GM12864 (cell line): ENCODE measurements at places on chromosomes 7 and 10.

DNA sequence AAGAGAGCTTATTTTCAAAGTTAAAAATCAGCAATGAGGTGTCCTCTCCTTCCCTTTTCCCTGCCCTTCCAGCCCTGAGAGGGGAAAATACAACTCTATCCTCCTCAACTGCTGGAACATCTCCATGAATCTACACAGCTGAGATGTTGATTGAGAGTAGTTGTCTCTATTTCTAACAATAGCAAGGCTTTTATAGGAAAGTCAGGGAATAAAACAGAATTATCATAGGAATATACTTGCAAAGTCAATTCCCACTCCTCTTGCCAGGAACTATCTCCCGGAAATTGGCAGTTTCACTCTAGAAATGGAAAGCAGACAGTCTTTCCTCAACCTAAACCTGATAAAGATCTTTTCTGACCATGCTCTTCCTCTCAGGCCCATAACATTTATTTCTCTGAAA lies 8.8 kb downstream of the HGF start:
- no peak for DNase-seq

DNA sequence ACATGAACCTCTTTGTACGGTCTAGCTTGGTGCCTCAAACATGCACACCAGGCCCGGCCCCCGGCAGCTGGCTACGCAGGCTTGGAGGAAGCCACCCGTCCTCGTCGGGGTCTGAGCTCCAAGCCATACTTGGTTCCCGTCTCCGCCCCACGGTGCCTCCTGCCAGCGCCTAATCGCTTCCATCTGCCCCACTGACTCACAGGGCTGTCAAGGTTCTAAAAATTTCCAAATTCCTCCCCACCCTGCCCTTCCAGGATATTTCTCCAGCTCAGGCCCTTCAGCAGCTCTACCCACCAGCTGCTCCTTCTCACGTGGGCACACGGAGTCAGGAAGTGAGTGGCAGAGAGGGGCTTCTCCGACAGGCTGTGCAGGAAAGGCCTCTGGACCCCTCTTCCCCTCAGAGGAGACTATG lies 38.8 kb downstream of the TMEM270 start:
- DNase-seq: no peak

- no peak for DNase-seq
These were observed 22.2 kb downstream of the CDNF start for GRCh38 chr10:14815681-14816080.

- no peak for DNase-seq
These were observed 136.2 kb downstream of the PRPF18 start for GRCh38 chr10:13722747-13723653.

DNA sequence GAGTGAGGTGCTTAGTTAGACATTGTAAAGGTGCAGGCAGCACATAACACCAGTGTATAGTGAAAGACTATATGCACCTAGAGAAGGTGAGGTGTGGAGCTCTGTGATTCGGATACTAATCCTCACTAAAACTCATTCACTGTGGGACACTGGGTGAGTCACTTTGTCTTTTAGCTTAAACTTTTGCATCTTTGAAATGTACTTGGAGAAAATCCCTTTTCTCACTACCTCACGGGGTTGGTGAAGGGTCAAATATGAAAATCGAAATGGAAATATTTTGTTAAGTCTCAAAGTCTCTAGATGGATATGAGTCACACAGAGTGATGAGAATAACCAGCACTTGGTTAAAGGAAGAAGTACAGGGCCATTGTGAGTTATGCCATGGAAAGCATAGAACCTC lies 38.0 kb downstream of the MDFIC start:
- DNase-seq: no peak

- DNase-seq: no peak
These were observed 2.0 kb upstream of the TNS3 start for GRCh38 chr7:47583739-47584535.

DNA sequence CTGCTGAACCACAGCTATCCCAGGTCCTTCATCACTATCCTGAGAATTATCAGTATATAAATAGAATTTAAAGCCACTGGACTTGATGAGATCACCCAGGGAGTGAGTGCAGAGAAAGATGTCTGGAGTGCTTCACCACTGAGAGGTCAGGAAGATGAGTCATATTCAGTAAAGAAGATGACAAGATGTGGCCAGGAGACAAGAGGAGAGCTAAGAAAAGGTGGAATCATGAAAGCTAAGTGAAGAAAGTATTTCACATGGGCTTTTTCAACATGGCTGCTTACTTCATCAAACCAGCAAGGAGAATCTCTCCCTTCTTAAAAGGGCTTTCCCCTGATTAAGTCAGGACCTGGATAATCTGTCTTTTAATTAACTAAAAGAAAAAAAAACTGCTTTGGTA lies 9.1 kb upstream of the PRKAR2B start:
- no peak for DNase-seq

GRCh38 chr7:143359771-143360353 lies 2.7 kb downstream of the FAM131B start:
- no peak for DNase-seq

GRCh38 chr10:79436850-79437103 lies 8.6 kb downstream of the ZCCHC24 start:
- no peak for DNase-seq

GRCh38 chr7:56046721-56047445 lies 4.4 kb downstream of the PSPH start:
- no peak for DNase-seq

DNA sequence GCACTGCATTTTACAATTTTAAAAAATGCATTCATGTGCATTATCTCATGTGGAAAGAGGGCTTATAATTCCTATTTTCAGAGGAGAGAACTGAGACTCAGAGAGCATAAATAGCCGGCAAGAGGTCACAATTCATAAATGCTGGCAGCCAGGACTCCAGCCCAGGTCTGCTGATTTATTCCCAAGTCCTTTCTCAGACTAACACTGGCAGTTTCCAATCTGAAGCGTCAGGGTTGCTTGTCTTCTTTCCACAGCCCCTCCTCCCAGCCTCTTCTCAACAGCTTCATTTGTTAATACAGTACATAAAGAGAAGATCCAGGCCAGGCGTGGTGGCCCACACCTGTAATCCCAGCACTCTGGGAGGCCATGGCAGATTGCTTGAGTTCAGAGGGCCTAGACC lies 108.9 kb downstream of the PARD3 start:
- DNase-seq: no peak

DNA sequence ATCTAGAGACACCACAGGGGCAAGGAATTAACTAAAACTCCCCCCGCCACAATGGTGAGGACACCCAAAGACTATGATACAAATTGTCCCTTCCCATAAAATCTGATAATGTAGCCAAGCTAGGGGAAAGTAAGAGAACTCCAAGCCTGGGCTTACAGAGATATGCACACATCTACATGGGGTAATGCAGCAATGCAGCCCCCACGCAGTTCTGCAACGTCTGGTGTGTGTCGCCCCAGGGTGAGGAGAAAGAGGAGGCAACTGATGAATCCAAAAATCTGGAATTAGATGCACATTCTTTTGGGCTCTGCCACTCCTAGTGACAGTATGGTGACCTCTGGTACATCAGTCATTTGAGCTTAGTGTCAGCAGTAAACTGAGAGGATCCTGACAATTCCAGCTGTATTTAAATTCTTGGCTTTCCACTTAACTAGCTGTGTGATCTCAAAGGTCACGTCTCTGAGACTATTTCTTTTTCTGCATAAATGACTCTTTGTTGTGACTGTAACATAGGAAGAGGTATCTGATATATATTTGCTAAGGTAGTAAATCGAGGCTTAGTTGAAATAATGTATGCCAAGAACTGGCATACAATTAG lies 51.5 kb downstream of the PIP4K2A start:
- DNase-seq: no peak

- no peak for DNase-seq
These were observed 51.1 kb downstream of the CPEB3 start for GRCh38 chr10:92239600-92240288.

- DNase-seq: no peak
These were observed 104.2 kb upstream of the SDK1 start for GRCh38 chr7:3196629-3197400.

DNA sequence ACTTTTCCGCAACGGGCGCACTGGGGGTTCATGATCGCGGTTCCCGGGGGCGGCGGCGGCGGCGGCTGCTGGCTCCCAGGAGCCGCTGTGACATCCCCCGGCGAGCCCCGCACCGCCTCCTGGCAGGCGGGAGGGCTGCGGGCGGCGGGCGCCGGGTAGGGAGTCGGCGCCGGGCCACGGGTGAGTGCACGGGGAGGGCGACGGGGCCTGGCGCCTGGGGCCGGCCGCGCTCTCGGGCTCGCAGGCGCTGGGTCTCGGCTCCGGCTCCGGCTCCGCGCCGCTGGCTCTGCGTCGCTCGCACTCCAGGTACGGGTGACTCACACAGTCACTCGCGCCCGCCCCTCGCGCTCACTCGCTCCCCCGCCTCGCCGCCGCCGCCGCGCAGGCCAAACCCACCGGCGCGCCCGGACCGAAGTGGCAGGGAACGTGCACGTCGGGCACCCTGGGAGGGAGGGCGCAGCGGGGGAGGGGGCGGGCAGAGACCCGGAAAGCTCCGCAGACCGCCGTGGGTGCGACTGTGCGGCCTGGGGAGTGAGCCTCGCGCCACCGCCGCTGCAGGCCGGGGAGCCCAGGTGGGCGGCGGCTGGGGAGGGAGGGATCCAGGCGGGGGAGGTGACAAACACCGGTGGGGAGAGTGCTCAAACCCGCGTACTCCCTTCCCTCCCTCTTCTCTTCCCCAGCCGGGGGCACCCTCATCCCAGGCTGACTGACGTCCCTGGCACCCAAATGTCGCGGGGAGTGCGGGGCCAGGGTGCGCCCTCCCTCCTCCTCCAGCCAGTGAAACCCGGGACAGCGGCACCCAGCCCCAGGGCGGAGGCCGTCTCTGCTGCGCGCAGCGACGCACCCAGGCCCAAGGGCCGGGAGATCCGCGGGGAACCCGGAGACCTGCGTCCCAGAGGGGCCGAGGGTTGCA lies 276.9 kb upstream of the NEBL start:
- DNase-seq: no peak

DNA sequence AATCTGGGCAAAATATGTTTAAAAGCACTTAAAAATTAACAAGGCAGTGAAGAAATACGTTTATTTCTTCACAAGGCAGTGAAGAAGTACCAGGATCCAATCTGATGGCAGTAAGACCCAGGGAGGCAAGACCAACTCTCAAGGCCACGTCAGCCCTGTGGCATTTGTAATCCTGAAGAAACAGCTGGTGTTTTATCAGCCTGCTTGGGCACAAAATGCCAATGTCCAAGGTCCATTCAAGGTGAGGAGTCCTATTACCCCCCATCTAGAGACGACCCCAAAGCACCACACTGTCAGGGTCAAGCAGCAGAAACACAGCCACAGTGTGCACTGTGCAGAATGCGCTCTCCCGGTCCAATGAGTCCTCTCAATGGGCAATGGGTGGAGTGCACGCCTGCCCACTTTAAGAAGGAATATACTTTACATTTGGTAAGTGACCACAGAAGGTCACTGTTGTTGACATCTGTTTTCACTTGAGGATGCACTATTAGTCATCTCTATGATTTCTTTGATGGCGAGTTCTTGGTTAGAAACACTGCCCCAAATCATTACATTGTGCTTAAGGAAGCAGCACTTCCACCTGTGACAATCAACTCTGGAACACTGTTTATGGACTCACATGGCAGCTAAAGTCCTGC lies 12.8 kb downstream of the CPXM2 start:
- DNase-seq: no peak

GRCh38 chr10:69385454-69386350 lies 31.0 kb downstream of the TACR2 start:
- DNase-seq: no peak

- DNase-seq: no peak
These were observed 81.1 kb downstream of the RUNDC3B start for GRCh38 chr7:87709258-87709657.

DNA sequence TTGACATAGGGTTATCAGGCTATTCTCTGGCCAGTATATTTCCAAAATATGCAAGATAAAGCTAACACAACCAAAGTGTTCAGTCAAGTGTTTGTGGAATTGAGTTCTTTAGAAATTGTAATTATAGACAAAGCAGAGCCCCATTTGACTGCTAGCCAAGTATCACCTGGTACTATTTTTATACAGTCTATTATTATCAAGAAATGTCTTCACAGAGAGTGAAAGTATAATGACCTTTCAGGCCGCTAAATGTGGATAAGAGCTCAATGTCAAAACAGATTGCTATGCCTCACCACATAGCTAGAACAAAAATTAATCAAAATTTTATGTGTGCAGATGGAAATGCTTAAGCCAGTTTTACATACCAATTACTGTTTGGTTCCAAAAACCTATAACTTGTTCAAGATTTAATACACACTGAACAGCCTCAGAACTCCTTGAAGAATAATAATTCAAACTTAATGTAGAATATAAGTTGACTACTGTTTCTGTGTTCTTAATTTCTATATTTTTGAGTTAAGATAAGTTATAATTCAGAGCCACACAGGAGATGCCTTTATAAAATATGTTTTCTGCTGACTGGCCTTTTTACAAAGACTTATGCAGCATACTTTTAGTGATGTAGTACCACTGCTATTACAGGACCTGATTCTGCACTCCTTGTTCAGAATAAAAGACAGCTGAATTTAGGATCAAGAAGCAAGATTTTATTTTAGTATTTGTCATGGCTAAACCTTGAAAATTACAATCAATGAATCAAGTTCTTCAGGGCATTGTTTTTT lies 31.0 kb downstream of the PRPS1L1 start:
- DNase-seq: no peak

DNA sequence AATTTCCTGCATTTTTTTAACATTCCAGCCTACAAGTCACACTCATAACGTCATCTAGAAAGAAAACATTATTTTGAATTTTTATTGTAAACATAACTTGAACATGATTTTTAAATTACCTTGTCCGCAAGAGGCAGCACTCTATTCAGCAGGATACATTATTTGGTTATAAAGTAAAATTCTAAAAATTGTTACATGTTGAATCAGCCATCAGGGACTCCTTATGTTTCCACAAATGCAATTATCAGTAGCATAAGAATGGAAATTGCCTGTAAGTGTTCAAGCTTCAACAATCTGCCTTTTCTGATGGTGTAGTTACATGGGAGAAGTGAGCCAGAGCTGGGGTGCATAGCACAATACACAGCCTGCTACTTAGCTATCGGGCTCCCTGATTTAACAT lies 97.5 kb downstream of the ZNF365 start:
- no peak for DNase-seq

- no peak for DNase-seq
These were observed 498 bp upstream of the ST7 start for GRCh38 chr7:116952635-116953371.

DNA sequence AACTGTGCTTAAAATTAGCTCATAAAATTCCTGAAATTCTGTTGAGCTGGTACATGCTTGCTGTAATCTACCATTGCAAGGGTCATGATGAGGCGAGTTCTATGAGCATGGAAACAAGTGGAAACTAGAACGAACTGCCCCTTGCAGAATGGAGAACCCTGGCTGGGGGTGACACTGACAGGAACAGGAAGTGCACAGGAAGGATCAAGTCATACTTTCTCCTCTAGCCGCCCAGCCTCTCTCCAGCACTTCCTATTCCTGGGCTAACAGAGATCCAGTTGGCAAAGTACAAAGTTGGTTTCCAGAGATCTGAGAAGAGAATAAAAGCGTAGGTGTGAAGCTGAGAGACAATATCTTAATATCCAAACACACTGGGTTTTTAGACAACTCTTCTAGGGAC lies 414.2 kb upstream of the PODXL start:
- no peak for DNase-seq
